ENCODE measurements at places on chromosomes 3 and 15.

DNA sequence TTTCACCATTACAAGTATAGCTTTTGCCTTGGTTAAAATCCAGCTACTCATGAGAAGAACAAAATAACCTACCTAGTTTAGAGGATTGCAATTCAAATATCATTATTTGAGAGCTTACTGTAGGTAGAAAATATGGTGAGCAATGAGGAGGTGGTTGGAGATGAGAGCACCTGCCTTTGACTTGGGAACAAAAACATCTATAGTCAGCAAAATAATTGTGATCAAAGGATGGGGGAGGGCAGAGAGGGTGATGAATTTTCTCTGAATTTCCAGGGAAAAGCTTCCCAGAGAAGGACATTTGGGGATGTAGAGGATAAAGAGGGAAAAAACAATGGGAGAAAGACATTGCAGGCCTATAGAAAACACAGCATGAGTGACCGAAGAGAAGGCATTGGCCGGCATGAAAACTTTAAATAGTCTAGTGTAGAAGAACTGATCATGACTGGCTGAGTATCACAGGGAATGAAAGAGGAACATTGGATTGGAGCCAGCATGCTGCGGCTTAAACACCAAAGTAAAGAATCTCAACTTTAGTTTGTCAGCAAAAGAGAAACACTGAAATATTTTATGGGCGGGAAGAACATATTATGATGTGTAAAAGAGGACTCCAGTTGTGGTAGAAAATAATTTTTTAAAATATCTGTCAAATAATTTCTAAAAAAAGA lies 581.3 kb downstream of the UNC13C start:
- DNase-seq = no peak

- no peak for DNase-seq
These were observed 254.1 kb upstream of the ZNF717 start for GRCh38 chr3:76039431-76039830.

DNA sequence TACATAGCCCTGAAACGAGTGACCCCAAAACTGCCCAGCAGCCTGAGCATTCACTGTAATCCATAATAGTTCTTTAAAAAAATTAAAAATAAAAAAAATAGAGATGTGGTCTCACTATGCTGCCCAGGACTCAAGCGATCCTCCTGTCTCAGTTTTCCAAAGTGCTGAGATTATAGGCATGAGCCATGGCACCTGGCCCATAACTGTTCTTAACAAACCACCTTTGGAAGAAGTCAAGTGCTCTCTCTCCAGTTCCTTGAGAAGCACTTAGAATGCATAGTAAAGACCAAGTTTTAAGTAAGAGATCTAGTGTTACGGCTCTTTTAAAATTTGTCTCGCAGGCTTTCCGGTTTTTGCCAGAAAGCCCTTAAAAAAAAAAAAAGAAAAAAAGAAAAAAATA lies 8.2 kb downstream of the CDC25A start:
- DNase-seq = no peak

- no peak for DNase-seq
These were observed 99.8 kb downstream of the TMEM108 start for GRCh38 chr3:133138017-133138416.

DNA sequence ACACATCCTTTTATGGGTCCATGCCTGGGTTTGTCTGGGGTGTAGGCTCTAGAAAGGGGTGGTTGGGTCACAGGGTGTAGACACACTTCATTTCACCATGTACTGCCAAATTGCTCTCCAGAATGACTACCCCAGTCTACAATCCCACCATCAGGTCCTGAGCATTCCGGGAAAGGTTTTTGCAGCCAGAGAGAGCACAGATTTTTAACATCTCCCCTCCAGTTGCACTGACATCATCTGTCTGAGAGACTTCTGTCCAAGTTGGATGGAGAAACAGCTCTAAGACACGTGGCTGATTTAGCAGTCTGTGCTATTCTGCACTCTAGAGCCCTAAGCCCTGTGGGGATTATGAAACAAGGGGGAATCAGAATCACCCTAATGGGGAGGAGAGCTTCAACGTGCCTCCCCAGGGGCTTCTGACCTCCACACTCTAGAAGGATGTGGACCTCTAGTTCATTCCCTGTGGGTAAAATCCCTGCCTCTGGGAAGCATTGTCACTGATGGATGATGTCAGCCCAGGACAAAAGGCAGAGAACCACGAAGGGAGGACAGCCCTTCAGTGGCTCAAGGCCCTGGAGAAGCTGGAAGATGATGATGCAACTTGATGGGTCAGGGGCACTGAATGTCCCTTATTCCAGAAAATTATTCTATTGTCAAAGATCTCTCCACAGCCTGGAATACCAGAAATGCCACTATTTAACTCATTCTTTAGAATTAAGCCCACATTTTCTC lies 71.5 kb downstream of the CD200R1L start:
- no peak for DNase-seq

DNA sequence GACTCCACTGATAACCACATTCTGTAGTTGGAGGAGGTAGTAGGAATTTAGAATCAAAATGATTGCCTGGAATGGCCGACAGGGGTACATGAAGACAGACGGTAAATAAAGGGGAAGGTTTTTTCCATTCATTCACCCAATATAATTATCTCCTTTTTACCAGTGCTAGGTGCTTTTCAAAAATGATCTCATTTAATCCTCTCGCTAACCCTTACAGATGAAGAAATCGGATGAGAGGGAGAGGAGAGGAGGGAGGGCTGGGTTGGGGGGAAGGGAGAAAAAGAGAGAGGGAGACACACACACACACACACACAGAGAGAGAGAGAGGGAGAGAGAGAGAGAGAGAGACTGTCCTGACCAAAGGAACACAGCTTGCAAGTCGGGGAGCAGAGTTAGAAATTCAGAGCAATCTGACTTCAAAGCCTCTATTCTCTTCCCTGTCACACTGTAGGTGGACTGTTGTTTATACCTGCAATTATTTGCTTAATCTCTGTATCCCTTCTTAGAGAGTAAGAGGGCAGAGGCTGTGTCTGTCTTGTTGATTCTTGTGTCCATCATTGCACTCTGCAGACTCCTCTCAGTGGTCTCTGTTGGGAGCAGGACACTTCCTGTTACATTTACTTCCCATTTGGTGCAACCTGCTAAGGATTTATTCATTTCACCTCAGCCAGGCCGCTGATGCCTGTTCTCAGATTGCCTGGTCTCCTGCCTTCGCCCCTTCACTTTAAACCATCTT lies 18.7 kb upstream of the PAQR9 start:
- DNase-seq = no peak

GRCh38 chr15:25887870-25888269 lies 24.7 kb upstream of the ATP10A start:
- DNase-seq = no peak

DNA sequence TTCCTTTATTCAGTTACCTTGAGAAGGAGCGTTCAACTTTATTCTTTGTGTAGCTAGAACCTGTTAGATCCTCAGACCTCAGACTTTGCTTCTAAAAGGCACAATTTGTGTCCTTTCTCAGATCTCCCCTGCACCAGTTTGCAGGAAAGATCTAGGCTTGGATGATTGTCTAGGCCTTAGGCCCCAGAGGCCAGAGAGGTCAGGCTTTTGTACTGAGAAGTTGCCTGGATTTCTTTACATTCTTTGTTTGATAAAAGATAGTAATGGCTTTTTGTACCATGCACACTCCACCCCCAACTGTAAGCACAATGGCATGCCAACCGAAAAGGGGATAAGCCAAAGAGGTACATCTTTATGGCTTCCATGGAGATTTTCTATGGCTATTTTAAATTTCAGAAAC lies 719.6 kb upstream of the NR2F2 start:
- DNase-seq = no peak

GRCh38 chr3:122555275-122556071 lies 8.6 kb downstream of the PARP9 start:
- no peak for DNase-seq

DNA sequence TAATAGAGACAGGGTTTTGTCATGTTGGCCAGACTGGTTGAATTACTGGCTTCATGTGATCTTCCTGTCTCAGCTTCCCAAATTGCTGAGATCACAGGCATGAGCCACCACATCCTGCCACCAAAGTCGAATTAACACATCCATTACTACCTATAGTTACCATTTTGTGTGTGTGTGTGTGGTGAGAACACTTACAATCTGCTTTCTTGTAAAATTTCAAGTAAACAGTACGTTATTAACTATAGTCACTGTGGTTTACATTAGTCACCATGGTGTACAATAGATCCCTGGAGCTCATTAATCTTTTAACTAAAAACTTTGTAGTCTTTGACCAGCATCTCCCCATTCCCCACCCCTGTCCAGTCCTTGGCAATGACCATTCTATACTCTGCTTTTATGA lies 270.0 kb downstream of the NAALADL2 start:
- DNase-seq = no peak

DNA sequence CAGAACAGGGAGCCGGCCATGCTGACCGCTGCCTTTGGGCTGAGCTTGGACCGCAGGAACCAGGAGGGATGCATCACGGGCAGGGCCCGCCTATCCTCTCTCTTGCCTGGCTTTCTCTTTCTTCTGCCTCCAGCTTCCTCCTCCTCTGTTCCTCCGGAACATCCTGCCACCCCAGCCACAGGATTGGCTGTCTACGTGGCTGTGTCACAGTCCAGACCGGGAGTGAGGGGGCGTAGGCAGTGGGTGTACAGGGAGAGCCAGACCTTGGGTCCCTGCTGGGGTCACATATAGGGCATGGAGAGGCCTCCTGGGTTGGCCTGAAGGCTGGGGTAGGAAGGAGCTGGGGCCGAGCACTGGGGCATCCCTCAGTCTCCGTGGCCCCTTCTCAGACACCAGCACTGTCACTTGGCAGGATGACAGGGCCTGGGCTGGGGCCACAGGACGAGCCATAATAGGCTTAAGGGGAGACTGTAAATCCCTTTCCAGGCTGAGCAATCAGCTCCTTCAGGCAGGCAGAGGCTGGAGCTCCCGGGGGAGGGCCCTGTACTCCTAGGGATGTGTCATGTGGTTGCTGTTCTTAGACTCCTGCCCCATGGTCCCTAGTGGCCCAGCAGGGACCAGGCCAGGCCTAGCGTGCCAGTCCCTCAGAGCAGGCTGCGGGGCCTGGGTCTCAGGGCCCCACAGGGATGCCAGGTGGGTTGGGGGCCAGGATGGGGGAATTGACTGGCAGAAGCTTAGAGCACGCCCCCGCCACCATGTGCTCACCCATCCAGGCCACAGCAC lies 25.4 kb downstream of the LINGO1 start:
- DNase-seq = no peak

DNA sequence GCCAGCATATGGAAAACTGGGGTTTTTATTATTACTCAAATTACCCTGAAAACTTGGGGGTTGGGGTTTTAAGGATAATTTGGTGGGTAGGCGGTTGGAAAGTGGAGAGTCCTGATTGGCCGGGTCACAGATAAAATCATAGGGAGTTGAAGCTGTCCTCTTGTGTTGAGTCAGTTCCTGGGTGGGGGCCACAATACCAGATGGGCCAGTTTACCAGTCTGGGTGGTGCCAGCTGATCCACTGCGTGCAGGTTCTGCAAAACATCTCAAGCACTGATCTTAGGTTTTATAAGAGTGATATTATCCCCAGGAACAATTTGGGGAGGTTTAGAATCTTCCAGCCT lies 4.9 kb upstream of the ZNF662 start:
- no peak for DNase-seq

DNA sequence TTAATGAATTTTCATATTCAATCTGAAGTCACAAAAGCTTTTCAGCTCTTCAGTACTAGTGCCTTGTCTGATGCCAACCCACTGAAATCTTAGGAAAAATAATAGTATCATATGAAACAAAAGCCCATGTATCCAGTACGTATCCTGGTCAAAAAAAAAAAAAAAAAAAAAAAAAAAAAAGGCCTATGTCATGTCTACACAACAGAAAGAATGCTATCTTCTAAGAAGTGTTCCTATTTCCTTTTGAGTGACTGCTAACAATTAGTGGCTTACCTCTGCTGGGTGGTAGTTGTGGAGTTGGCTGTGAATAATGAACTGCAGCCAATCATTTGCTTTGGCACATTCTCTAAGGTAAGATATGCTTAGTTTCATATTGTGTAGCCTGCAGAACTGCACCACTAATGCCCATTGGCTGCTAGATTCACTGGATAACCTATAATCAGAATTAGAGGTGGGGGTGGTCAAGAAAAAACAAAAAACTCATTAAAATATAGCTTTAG lies 59.6 kb downstream of the EIF3J start:
- no peak for DNase-seq

GRCh38 chr3:197027896-197028727 lies 1.5 kb downstream of the MELTF start:
- no peak for DNase-seq

- no peak for DNase-seq
These were observed 4.9 kb downstream of the IVD start for GRCh38 chr15:40410476-40410875.

- no peak for DNase-seq
These were observed 27.3 kb downstream of the CCR3 start for GRCh38 chr3:46269556-46269955.

GRCh38 chr3:167978071-167978470 lies 117.7 kb downstream of the GOLIM4 start:
- peak; percentile 34 for DNase-seq

- no peak for DNase-seq
These were observed 5.8 kb downstream of the APBA2 start for GRCh38 chr15:28891588-28891987.

- no peak for DNase-seq
These were observed 21.4 kb downstream of the ZDHHC19 start for GRCh38 chr3:196189566-196190347.

- DNase-seq = no peak
These were observed 319.9 kb upstream of the GBE1 start for GRCh38 chr3:82081351-82081750.

- DNase-seq = no peak
These were observed 265.4 kb downstream of the FAM43A start for GRCh38 chr3:194950906-194951628.

- no peak for DNase-seq
These were observed 46.3 kb downstream of the FMN1 start for GRCh38 chr15:33148129-33148751.

DNA sequence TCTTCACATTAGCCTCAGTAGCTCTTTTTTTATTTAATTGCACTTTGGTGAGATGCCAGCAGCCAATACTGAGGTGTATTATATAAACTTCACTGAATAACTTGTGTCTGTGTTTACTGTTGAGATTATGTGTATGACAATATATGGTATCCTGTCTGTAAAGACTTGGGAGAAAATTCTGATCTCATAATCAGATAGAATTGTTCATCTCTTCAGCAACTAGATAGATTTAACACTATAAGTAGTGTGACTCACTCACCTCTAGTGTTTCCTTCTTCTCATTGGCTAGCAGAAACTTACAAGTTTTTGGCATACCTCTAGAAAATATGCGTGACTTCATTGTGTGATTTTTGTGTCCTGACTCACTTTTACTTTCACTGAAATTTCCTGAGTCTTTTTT lies 67.6 kb upstream of the TGFBR2 start:
- no peak for DNase-seq

GRCh38 chr15:50280271-50280670 lies 14.7 kb upstream of the HDC start:
- no peak for DNase-seq

GRCh38 chr3:70539908-70540307 lies 227.5 kb upstream of the MDFIC2 start:
- DNase-seq = no peak

- DNase-seq = no peak
These were observed 175.6 kb downstream of the GHSR start for GRCh38 chr3:172272698-172273097.

All from NCI-H2081 (cell line).